Right renal cortex interstitium (tissue), 3 donors: ENCODE measurements at places on chromosomes 7 and 10. TPM values are rescaled to one million over a fixed set of nuclear protein-coding genes. Genes with fewer than 3 reads are reported as not detected.

DNA sequence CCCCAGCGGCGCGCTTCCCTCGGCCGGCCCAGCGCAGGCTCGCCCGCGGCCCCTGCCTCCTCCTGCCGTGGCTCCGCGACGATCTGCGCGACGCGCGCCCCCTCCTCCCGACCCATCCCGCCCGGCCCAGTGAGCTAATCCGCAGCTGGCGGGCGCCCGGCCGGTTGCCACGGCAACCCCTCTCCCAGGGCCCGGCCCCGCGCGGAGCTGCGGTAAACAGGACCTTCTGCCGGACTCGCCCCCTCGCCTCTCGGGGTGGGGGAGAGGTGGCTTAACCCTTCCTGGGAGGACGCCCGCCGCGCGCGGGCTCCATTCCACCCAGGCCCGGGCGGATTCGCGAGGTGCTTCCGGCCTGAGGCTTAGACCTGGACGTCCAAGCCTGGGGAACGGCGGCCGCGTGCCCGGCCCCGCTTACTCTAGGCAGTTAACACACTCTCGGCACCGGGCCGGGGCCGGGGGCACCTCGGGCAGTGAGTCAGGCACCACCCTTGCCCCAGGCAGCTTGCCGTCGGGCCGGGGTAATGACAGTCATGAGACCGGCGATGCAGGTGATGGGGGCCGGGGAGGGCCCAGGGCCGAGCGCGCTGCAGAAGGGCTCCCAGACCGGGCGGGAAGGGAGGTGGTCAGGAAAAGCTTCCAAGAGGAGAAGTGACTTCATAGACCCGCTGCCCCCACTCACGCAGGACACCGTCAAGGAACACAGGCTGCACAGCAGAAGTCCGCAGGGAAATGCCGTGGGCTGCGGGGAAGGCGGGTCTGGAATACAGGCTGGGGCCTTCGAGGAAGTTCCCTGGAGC lies at the start of gene DENND2A:
Gene DENND2A, minus strand, starts transcription at position 87 of the 797 bp plus-strand sequence. CDS start 38,416 bp downstream, outside the sequence.
- no peak for DNase-seq

- DNase-seq = no peak
These were observed 80.5 kb downstream of the IDE start for GRCh38 chr10:92493362-92493761.

DNA sequence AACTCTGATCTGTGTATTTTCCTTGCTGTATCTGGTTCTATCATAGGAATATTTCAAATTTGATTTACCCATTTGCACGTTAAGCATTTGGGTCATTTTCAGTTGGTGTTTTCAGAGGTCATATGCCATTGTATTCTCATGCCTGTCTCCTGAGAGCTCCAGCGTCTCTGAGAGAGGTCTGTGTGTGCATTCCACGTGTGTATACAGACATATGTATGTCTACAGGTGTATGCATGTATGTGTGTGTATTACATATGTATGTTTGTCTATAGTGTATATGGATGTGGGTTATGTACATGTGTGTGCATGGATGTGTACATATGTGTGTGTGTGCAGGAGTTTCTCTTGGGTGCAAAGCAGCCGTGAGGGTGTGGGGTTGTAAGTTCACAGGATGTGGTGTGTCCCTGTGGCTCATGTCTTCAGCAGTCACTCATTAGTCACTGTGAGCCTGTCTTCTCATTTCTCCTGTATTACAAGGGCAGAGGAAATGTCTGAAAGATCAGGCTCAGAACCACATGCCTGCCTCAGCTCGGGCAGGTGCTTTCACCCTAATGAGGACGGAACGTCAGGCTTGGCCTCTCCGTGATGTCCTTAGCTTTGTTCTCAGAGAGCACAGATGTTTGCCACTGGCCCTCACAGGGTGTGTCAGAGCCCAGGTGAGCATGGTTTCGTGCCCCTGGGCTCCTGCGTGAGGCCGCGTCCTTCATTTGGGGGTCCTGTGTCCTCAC lies 101.6 kb downstream of the NKX6-2 start:
- no peak for DNase-seq

DNA sequence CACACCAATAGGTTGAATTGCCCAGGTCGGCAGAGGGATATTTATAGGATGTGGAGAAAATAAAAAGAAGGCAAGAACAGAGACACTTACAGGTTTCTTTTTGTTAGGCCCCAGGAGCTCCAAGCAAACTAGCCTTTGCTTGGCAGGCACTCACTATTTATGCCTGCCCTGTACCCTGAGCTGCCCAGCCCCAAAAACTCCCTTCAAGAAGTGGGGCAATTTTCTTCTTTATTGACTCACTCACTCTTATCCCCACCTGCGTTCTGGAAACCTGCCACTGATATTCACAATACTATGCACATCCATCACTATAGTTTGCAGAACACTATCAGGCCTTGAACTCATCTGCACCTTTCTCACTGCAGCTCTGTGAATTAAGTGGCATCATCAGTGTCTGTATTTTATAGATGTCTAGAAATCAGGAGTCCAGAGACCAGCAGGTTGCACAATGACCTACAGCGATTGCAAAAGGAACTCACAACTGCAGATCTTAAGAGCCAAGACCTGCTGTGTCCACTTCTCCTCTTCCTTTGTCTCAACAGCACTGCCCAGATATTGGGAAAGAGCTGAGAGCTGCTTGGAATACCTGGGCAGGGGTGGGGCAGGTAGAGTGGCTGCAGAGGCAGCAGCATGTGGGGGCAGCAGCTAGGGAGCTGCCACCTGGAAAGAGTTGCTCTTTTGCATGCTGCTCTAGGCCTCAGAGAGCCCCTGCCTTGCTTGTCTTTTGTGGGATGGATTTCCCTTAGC lies at the start of gene SFTPD:
Gene SFTPD, minus strand, starts transcription at position 130 of the 747 bp plus-strand sequence. CDS start 2,446 bp downstream, outside the sequence.
- DNase-seq = no peak

- no peak for DNase-seq
These were observed 2.1 kb upstream of the CFAP46 start for GRCh38 chr10:132944510-132944909.

DNA sequence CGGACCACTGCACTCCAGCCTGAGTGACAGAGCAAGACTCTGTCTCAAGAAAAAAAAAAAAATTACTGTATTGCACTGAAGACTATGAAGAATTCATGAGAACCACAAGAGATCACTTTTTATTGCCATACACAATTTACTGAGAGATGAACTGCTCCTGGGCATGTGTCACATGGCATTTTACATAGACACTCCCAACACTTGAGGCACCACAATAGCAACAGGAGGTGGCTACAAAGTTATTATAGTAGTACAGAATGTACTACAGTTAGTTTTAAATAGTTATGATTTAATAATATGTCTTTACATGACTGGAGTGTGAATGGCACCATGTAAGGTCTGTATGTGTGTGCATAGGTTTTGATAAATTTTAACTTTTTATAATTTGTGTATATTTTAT lies 70.6 kb downstream of the KMT2E start:
- DNase-seq = no peak

DNA sequence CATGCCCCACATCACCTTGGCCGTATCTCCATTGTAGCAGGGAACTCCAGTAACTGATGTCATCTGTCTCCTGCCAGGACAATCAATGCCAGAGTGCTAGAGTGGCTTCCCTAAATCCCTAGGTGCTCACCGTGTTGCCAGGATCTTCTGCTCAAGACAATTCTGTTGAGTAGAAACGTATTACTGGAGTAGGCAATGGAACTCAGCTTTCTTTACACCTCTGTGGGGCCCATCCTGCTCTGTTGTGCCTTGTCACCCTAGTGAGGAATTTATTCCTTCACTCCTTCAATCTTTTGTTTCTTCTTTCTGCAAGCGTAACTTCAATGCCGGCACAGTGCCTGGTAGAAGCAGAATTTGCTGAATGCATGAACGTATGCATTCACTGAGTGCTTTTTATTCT lies 305.5 kb upstream of the ZMIZ1 start:
- no peak for DNase-seq

GRCh38 chr7:24406053-24406788 lies 122.2 kb downstream of the NPY start:
- DNase-seq = no peak

DNA sequence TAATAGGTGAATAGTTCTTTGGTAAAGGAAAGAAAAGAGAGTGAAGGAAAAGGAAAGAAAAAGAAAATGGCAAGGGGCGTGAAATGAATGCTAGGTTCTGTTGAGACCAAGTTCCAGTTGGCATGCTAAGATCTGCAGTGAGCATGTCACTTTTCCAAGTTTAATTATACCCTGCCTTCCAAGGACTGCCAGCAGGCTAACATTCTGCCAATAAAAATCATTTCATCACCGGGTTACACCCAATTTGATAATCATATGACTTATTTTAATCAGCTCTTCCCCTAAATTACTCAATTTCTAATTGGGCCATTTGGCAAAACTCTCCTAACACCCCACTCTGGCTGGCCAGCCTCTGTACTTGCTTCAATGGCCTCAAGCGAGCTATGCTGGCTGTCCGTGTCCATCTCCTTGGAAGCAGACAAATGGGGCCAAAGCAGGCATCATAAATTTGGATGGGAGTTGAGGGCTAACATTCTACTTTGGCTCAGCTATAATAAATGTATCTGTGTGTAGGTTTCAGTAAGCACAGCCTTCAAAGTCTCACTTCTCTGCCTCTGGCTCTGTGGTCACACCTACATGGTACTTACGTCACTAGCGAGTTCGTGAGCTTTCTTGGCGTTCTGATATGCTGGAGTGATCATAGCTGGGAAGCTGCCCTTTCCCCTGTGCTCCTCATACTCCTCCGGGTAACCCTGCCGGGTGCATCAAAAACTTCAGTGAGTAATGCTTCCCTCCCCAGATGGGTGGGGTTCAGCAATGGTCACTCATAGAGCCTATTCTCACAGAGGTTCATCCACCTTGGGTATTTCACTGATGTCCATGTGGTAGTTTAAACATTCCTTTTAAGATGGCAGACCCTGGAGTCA lies 17.3 kb downstream of the NRAP start:
- no peak for DNase-seq

DNA sequence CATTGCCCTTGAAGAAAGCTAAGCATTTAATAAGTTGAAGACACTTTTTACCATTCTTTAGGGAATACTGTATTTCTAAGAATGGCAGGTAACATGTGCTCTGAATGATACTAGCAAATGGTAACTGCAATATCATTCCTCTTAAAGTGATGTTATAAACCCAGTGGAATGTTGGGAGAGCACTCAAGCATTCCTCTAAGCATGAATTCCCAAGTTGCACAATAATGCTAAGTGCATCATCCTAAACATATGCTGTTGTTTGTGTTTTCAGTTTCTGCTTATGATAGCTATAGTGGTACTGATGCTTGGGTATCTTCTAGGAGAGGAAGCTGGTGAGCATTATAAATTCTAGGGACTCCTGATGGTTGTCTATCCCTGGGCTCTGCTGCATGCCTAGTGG lies 673.9 kb downstream of the PHTF2 start:
- DNase-seq = no peak

- no peak for DNase-seq
These were observed 57.7 kb downstream of the PKD1L1 start for GRCh38 chr7:47890606-47891005.

- no peak for DNase-seq
These were observed 225.6 kb downstream of the AHR start for GRCh38 chr7:17523813-17524739.

GRCh38 chr7:151080067-151080521 lies 515 bp downstream of the FASTK start:
- DNase-seq = no peak

- no peak for DNase-seq
These were observed 62.7 kb downstream of the AMPH start for GRCh38 chr7:38568497-38568896.

ASB15 gene
- 2.0 TPM for polyA plus RNA-seq

NUDT1 gene
- 19.8 TPM for polyA plus RNA-seq

PON3 gene
- 1.8 TPM for polyA plus RNA-seq

AOAH gene
- 2.9 TPM for polyA plus RNA-seq

IGFBP1 gene
- 0.50 TPM for polyA plus RNA-seq
